ENCODE measurements at places on chromosomes 12 and 14.

DNA sequence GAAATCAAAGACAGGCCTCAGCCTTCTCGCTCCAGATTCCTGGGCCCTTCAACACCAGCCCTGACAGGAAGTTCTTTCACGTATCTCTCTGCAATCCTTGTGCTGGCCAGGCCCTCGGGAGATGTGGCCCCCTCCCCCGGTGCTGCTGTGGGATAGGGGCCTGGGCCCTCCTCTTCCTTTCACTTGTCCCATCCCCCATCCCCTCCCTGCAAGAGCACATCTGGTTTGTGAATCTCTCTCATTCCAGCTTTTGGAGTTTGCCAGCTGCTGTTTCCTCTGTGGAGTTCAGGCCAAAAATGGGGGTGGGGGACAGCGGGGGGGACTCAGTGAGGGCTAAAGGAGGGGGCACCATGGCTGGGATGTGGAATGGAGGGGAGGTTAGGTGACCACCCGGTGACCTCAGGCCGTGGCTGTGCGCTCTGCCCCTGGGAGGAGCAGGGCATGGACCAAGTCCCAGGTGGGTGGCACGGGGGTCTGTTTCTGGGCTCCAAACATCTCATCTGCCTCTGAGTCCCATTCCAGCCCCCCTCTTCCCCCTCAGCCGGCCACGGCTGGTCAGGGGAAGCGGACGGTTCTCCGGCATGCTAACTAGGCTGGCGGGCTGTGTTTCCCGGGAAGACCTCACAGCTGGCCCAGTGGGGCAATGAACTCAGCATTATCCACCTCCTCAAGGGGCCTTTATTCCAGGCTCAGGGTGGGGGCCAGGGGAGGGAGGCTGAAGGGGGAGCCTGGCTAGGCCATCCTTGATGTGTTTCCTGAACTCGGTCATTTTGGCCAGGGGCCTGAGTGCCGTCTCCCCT is 7.4 kb downstream of the LRP1 start:
- peak; percentile 94 for DNase-seq

- DNase-seq = no peak
Measured at GRCh38 chr12:121934309-121934664, 15.9 kb downstream of the CFAP251 start.

- no peak for DNase-seq
Measured at GRCh38 chr12:3694673-3695072, 58.2 kb downstream of the CRACR2A start.

GRCh38 chr14:79352076-79352630 is 859.2 kb downstream of the DIO2 start:
- DNase-seq = no peak

GRCh38 chr12:98388126-98388525 is 127.3 kb upstream of the TMPO start:
- DNase-seq = no peak

- no peak for DNase-seq
Measured at GRCh38 chr14:34684578-34684977, 29.8 kb downstream of the CFL2 start.

- no peak for DNase-seq
Measured at GRCh38 chr12:53579545-53579955, 46.6 kb downstream of the ATF7 start.

DNA sequence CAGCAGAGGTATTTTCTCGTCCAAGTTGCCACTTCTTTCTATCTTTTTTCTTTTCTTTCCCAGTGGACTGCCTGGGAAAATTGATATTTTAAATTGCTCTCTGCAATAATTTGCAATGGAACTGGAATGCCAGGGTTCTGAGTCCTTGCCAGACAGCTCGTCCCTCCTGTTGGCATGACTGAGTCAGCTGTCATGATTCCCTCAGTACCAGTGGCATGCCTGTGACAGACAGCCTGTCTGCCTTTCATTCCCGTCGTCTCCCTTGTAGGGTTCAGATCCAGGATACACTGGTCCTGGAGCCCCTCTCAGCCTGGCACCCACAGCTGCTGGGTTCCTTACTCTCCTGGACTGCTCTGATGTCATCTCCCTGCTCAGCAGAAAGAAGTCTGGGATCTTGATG is 84.8 kb downstream of the PTPN11 start:
- no peak for DNase-seq

DNA sequence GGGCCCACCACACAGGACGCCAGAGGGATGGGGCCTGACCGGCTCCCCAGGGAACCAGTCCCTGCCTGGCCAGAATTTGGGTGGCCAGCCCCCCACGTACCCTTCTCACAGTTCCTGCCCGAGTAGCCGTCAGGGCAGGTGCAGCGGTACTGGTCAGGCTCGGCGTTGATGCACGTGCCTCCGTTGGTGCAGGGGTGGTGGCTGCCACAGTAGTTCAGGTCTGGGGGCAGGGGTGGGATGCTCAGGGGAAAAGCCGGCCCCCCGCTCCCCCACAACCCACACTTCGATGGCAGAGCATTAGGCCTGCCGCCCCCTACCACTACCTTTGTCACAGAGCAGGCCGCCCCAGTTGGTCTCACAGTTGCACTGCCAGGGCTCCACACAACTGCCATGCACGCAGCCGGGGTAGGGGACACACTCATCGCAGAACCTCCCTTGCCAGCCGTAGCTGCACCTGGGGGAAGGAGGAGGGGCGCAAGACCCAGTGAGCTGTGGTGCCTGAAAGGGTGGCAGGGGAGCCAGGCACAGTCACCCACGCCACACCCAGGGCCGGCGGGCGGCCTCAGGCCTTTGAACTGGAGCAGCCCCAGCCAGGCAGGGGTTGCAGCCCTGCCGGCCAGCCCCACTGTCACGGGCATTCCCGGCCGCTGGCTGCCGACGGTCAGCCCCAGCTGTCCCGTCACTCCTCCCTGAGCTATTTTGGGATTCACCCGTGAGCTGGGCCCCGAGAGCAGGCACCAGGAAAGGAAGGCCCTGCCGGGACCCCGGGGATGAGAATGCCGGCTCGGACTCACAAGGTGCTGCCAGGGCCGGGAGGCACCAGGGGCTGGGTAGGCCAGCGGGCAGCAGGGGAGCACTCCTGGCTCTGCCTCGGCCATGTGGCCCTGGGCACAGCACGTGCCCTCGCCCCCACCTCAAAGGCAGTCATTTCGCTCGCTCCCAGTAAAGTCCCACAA is 16.5 kb downstream of the JAG2 start:
- peak; percentile 58 for DNase-seq

DNA sequence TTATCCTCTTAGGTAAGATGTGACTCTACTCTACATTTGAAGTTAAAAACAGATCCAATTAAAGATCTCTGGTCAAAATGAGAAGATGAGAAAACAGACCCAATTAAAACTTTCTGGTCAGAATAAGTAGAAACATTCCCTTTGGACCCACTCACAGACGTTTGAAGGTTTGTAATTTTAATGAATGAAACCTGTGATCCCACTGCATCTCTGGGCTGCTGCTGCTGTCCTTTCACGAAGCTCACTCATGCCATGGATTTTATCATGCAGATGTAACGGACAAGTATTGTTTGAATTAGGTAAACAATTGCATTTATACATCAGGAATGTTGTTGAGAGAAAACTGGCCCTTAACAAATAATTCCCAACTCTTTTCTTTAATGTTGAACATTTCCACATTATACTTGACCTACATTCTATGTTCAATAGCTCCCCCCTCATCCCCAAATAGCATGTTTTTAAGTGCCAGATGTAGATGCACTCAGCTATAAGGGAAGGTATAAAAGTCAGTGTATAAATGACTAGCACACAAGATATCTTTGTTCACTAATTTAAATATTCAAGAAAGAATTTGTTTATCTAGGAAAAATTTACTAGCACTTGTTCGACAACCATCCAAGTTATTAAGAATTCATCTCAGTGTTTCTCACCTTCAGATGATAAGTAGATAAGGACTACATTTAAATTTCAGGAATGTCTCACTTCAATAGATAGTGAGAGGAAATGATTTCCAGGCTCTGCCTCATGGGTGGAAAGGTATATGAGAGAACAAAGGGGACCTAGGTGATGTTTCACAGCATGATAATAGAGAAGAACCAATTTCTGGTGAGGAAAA is 202.3 kb upstream of the LMNTD1 start:
- DNase-seq = no peak

GRCh38 chr12:132478433-132478803 is 11.5 kb upstream of the FBRSL1 start:
- DNase-seq = no peak

DNA sequence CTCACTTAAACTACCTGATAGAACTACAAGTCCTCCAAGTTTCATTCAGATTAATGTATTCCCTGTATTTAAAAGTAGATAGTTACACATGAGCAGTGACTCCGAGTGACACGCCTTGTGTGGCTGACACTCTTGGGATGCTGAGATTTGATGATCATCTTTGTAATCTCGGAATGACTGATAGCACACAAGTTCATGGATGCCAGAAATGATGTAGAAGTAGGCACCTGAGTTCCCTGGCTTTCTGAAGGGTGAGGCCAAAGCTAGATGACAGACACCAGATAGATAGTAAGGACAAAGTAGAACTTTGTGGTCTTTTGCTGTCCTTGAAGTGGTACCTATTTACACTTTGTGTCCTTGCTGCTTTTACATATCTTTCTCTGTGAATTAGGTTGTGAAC is 491.2 kb downstream of the PCNX1 start:
- no peak for DNase-seq

DNA sequence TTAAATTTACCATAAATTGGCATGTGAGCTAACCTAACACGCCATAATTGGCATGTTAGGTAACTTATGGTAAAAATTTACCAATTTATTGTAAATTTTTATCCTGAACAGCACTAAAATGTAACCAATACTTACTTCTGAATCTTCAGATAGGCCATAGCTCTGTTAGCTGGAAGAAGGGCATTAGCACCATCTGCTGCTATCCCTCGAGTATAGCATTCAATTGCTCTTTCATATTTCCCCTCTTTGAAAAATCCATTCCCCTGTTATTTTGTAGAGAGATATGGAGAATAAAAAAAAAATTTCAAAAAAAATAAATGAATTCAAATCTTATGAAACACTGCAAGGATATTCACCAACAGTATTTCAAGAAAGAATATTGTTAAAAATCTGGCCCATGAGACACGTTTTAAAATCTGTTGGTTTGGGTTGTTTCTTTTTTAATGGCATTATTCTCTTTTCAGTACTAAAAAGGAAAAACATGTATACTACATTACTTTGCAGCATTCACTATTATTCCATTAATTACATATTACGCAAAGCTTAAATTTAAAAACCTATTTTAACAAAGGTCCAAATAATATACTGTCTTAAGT is 19.1 kb downstream of the RPAP3 start:
- DNase-seq = no peak

DNA sequence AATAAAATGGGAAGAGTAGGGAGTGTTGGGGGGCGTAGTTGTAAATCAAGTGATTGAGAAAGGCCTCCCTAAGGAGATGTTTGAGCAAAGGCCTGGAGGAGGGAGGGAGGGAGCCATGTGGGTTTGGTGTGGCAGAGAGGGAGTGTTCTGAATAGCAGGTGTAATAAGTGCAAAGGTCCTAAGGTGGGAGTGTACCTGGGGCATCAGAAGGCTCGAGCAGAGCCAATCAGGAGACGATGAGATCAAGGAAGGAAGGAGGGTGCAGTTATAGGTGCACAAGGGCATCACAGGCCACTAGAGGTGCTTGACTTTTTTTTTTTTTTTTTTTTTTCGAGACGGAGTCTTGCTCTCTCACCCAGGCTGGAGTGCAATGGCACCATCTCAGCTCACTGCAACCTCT is 77.9 kb upstream of the PLXNC1 start:
- no peak for DNase-seq

All from right hindlimb (tissue), 1 donor.